ENCODE measurements at places on chromosomes 6 and 20.

DNA sequence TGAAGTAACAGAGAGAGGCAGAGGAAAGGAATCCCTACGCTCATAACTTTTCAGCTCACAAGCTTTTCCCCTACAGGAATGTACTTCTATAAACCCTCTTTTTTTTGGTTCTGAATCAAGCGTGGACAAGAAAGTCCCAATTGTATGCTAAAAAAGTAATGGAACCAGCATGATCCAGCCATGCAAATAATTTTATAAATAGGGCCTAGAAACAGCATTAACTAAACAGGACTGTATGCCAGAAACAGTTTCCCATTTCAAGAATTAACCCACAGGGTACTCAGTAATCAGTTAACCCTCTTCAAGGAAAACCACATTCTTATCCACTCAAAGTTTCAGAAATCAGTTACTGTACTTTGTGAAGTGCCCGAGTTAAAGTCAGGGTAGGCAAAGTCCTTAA, 87.0 kb upstream of the HMGCLL1 start:
- no peak for DNase-seq

DNA sequence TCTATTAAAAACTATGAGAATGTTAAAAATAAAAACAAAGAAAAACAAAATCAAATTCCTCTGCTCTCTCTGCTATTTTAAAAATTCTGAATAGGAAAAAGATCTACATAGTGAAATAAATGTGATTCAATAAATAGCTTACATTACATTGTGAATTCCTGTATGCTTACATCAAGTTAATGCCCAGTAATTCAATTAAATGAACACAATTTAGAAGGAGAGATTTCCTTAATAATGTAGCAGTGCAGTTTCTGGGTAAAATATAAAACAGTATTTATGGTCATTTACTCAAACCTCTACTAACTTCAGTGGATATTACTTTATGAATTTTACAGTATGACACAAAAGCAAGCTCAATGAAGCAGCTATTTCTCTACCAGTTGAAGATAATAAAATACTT, 594.6 kb downstream of the EYS start:
- DNase-seq, result no peak

GRCh38 chr6:105259913-105260889, 80.4 kb upstream of the POPDC3 start:
- DNase-seq, result no peak

DNA sequence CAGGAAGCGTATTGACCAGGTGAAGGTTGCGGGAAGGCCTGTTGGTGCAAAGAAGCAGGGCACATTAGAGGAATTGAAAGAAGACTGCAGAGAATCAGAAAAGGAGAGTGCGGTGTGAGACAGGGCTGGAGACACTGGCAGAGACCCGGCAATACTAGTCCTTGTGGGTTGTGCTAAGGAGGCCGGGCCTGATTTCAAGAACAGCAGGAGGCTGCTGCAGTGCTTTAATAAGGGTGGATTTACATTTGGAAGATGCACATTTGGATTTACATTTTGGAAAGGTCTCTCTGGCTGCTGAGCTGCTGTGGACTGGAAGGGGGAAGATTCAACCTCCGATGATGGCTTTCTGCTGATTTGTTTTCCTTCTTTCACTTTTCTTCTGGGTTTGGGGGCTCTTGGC, 167.8 kb downstream of the SLC24A3 start:
- no peak for DNase-seq

- DNase-seq, result peak; percentile 39
These were observed 117.8 kb downstream of the RTN4IP1 start for GRCh38 chr6:106511288-106512047.

DNA sequence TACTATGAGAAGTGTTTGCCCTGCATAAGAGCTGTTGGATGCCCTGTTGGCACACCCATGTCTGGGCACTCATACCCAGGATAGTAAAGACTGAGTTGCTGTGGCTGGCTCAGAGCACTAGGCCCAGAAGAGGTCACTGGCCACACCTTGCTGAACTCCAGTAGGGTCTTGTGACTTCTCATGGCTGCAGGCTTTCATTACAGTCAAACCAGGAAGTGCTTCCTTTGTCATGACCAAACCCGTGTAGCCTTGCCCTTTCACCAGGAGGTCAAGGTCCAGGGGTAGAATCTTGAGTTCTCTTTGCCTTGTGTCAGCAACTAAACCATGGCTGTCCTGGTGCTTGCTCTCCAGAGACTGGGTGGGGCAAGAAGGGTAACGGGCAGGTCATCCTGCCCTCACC, 49.5 kb downstream of the CD164 start:
- peak; percentile 73 for DNase-seq

DNA sequence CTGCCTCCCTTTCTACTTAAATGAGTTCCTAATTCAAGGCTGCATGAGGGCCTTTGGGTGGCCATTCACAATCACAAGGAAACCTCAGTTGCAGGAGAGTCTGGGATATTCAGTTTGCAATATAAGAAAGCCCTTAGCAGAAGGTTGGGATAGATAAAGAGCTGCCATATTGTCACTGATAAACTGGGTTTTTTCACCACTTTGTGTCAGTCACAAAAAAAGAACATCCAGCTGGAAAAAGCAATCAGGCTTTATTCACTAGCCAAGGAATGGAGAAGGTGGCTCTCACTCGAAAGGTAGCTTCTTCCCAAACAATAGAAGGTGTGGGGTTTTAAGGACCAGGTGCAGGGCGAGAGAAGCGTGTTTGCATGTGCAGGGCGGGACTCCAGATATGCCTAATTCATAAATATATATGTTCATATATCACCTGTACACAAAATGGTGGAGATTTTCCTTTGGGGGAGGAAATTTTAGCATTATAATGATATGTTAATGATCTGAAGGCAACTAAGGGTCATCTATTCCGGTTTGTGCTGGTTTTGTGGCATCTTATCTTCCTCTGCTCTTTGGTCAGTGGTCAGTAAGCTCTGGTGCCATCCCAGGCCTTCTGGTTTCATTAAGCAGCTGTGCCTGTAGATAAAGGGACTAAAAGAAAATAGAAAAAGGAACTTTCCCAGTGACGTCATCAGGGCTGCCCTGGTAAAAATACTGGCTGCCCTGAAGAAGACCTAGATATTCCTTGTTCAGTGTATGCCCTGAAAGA, 97.1 kb upstream of the IYD start:
- DNase-seq, result no peak

- no peak for DNase-seq
These were observed 1.9 kb upstream of the MYLK4 start for GRCh38 chr6:2752477-2753109.

DNA sequence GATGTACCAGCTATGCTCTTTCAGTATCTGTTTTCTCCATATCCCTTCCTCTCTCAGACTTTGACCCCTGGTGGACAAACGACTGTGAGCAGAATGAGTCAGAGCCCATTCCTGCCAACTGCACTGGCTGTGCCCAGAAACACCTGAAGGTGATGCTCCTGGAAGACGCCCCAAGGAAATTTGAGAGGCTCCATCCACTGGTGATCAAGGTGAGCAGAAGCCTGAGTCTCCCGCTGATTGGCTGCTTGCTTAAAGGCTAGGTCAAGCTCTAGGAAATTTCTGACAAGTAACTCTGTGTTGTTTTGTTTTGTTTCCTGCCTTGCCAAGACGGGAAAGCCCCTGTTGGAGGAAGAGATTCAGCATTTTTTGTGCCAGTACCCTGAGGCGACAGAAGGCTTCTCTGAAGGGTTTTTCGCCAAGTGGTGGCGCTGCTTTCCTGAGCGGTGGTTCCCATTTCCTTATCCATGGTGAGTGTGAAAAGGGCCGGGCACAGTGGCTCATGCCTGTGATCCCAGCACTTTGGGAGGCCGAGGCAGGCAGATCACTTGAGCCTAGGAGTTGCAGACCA, 28.6 kb downstream of the C6orf89 start:
- DNase-seq, result peak; percentile 77

- DNase-seq, result no peak
These were observed 102.8 kb downstream of the ATXN1 start for GRCh38 chr6:16658348-16659034.

GRCh38 chr20:61670274-61670673, 395.4 kb downstream of the TAF4 start:
- DNase-seq, result no peak

- no peak for DNase-seq
These were observed 46.3 kb downstream of the SCAND1 start for GRCh38 chr20:35908007-35908406.

DNA sequence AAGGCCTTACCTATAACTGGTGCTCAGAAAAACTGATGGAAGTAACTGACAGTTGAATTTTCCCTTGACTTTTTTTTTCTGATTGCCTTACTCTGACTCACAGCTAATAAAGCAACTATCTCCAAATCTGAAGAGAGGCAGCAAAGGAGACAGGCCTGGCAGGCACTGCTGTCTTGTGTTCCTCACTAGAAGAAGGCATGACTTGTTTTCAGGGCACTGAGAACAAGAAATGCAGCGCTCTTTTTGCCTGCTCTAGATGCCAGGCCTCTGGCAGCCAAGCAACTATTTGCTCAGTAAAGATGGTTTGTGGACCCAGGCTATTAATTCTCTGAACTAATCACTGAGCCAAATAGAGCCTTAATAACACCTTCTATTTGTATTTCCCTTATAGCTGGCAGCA, 155.1 kb downstream of the PRDM13 start:
- DNase-seq, result no peak

- no peak for DNase-seq
These were observed 87.7 kb downstream of the CDH22 start for GRCh38 chr20:46220455-46221207.

DNA sequence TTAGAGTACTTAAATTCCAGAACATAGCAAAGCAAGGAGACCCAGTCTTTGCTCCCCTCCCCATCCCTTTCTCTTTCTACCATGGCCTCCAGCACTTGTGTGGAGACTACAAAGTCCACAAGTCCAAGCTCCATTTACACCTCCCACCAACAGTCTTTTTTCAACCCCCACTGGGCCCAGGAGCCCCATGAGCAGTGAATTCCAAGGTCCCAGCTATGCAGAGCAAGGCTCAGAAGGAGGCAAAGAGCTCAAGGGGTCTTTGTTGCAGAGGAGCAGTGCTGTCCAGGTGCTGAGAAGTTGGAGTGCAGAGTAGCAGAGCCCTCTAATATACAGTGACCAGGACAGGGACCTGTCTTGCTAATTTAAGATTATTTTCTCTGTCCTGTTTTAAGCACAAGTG, 9.0 kb downstream of the PAK5 start:
- DNase-seq, result no peak

DNA sequence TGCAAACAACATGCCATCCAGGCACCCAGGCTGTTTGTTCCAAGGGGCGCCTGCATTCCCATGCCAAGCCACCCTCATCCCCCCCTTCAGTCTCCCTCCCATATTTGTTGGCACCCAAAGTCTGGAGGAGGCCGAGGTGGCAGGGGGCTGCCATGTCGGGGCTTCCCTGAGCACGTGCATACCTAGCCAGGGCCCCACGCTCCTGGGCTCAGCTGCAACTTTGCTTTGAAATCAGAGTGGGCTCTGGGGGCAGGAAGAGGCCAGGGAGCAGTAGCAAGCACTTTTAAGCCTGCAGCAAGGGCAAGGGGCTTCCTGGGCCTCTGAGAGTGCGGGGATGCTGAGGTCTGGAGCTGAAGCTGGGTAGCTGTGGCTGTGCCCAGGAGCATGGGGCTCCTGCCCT, 655.9 kb upstream of the EYS start:
- DNase-seq, result no peak

- DNase-seq, result no peak
These were observed 652 bp downstream of the BMP6 start for GRCh38 chr6:7726416-7727085.

DNA sequence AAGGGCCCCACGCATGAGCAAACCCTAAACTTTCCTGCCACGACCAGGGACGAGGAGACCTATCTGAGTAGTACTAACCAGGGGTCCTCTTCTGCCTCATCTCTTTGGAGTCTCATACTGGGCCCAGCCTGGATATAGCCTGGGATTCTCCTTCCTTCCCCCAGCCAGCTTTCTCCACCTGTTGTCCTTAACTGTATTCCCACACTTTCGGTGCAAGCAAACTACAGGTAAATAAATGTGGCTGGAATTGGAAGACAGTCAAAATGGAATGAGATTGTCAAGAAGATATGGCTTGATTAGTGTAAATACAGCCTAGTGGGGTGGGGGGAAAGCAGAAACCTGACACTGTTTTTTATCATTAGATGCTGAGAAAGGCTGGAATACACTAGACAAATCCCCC, 23.5 kb upstream of the LY86 start:
- DNase-seq, result no peak

DNA sequence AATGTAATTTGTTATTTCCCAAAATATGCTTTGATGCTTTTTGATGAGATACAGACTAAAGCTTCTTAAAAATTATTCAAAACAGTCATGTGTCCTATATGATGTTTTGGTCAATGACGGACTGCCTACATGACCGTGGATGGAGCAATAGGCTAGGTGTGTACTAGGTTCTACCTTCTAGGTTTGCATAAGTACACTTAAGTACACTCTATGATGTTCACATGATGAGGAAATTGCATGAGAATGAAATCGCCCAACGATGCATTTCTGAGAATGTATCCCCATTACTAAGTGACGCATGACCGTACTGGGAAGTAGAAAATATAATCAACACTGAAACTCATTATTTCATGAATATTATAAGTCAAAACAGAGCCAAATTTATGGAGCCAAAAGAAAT, 151.3 kb upstream of the UST start:
- DNase-seq, result no peak

GRCh38 chr6:42367353-42368011, 84.2 kb downstream of the TRERF1 start:
- DNase-seq, result peak; percentile 35

GRCh38 chr6:7000825-7001777, 106.7 kb upstream of the RREB1 start:
- no peak for DNase-seq

DNA sequence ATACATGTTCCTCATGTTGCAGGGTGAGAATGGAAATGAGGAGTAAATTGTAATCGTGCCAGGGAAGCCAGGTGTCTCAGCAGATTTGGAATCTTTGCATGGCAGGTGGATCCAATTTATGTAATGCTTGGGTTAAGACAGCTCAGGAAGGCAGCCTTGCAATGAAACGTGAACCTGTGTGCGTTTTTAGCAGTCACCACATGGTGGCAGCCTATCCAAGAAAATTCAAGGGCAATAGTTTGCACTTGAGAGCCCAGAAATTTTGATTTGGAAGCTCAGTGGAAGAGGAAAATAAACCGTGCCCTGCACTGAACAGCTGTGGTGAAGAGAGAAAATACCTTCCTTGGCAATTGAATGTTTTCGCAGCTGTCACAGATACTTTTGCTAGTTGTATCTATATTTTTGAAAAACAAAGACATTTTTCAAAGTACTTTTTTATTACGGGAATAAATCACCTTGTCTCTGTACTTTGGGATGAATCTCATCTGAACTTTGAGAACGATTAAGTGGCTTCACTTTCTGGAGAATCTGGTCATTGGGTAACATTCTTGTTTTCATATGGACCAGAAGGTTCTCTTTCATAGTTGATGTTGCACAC, 26.5 kb downstream of the MTHFD1L start:
- DNase-seq, result peak; percentile 77

- no peak for DNase-seq
These were observed 30.9 kb downstream of the RAB44 start for GRCh38 chr6:36728289-36729160.

- no peak for DNase-seq
These were observed 13.4 kb upstream of the MRGBP start for GRCh38 chr20:62782893-62783278.

Data from transverse colon (tissue), 4 donors.